Fibroblast of skin of back (primary cell): ENCODE measurements at places on chromosomes 6 and 20.

- peak; percentile 43 for DNase-seq
These were observed 81.1 kb downstream of the STXBP5 start for GRCh38 chr6:147285087-147285855.

- peak; percentile 23 for DNase-seq
These were observed 17.4 kb downstream of the COL20A1 start for GRCh38 chr20:63310265-63310991.

DNA sequence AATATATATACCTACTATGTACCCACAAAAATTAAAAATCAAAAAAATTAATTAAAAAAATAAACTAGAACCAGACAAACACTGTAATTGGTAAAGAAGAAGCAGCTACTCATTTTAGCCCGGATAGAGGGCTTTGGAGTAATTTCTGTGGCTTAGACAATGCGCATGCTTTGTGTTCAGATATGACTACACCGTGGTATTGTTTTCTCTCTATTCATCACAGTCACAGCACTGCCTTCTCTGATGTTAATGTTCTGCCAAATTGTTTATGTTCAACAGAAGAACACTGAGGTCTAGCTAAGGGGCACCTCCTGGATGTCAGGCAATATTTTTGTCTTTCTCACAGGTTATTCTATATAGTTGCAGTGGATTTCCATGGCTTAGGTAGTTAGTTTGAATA, 77.5 kb upstream of the GJE1 start:
- DNase-seq, result no peak

GRCh38 chr6:135861189-135861588, 9.7 kb downstream of the PDE7B start:
- no peak for DNase-seq

DNA sequence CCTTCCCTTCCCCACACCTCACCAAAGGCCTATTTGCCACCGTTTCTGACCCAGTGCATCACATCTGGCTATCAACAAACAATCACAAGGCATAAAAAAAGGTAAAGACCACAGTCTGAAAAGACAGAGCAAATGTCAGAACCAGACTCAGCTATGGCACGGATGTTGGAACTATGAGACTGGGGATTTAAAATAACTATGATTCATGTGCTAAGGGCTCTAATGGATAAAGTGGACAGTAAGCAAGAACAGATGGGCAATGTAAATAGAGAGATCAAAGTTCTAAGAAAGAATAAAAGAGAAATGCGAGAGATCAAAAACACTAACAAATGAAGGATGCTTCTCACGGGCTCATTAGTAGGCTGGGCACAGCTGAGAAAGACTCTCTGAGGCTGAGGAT, 99.5 kb downstream of the LAMP5 start:
- DNase-seq, result peak; percentile 22

- no peak for DNase-seq
These were observed 22.1 kb downstream of the ZKSCAN3 start for GRCh38 chr6:28371706-28372451.

DNA sequence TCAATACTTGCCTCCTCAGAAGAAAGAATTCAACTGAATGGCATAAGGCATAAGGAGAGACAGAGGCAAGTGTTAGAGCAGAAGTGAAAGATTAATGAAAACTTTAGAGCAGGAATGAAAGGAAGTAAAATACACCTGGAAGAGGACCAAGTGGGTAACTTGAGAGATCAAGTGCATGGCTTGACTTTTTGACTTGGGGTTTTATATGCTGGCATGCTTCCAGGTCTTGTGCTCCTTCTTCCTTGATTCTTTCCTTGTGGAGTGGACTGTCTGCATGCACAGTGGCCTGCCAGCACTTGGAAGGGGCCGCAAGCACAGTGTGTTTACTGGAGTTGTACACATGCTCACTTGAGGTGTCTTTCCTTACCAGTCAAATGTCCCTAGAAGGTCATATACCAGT, 222.1 kb upstream of the UFL1 start:
- DNase-seq, result no peak

- peak; percentile 30 for DNase-seq
These were observed 194.4 kb downstream of the BMP7 start for GRCh38 chr20:57071954-57072583.

- no peak for DNase-seq
These were observed 55.5 kb downstream of the SLC22A2 start for GRCh38 chr6:160203076-160203475.

GRCh38 chr20:15565786-15566185, 1007.5 kb downstream of the KIF16B start:
- no peak for DNase-seq

GRCh38 chr6:151477726-151478125, 16.1 kb upstream of the CCDC170 start:
- DNase-seq, result no peak

DNA sequence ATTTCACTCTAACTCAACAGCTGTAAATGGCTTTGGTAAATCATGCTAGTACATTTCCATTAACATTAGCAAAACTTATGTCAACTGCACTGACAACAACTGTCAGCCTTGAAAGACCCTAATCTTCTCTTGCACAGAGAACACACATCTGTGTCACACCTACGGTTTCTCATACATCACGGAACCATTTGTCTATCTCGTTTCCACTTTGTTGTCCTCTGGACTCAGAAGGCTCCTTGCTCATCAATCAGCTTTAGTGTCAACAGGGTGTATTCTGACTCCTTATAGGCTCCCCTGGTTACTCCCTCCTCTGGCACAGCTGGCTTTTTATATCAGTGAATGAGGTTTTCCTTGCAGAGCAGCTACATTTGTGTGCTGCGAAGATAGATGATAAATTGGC, 49.3 kb downstream of the CD83 start:
- no peak for DNase-seq

DNA sequence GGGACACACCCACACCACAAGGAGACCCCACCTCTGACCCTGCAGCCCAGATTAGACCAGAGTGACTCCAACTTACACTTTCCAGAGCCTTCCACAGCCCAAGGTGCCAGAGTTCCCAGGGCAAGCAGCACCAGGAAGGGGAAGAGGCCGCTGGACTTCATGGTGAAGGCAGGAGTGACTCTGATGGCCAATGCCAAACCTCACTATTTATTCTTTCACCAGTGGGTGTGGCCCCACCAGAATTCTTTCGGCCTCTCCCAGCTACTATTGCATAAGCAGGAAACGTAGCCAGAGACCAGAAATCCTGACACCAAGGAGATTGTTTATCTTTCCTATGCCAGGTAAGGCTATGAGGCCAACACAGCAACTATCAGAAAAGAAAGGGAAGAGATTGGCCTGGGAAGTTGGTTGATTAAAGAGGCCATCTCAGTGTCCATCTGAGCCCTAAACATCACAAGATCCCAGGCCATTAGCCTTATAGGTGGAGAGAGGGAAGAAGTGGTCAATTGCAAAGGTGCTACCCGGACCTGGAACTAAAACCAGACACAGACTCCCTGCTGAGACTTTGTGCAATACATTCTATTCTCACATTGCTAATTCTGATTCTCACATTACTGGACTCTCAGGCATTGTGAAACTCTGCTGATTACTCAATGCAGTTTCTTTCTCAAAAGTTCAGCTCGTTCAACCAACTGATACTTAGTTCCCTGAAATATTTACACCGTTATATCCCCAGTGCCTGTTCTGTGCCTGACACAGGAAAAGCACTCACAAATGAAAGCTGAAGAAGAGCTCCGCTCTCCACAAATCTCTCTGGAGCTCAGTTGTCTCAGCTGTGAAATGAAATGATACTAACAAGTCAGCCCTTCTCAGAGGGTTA, at the start of gene SLPI:
Gene SLPI, minus strand, starts transcription at position 182 of the 880 bp plus-strand sequence. Its CDS starts 21 bp downstream, at position 161.
- DNase-seq, result no peak

DNA sequence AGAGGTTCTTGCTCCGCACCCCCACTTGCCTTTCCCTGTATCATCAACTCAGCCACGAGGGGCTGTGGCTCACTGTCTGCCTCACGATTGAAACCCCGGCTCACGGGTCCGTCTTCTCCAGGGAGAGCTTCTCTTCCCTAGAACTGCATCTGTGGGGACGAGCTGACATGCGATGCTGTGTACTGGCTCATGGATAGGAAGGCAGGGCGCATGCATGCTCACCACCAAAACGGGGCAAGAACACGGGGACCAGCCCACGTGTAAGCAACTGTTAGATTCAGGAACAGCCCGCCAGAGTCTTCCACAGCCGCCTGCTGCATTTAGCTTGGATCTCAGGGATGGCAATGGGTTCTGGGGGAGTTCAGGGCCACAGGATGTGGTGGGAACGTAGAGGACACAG, 275.9 kb upstream of the CDH4 start:
- no peak for DNase-seq

DNA sequence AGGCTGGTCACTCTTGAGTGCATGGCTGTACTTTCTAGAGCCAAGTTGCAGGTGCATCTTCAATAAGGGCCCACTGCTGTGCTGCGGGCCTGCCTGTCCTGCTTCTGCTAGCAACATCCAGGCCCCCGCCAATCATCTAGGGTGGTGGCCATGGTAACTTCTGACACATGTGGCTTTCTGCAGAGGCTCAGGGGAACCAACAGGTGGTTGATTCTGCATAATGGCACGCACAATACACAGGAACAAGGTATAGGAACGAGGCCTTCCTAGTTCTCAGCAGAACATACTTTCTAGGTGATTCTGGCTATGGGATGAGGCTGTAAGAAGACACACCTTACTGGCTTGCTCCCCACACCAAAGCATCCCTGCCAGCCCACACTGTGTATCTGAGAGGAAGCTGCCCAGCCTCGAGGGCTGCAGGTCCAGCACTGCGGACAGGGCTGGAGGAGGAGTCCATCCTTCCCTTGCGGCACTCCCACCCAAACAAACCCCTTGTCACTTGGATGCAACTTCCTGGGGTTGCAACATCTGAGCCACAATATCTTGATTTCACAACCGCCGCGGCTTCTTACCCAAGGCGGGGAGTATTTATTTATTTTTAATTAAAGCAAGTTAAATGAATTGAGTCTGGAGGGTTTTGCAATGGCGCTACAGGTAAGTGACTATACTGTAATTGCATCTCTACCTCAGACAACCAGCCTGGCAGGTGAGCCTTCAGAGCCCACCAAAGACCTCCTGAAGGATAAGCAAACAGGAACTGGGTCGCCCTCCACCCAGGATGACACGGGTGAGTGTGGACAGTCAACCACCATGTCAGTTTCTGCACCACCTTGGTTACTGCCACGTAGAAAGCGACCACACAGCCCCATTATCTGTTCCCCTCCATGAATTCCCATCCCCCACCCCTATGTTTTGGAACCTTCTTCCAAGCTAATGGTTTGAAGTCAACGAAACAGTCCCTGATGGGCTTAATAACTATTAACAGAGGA, 49.6 kb downstream of the SULF2 start:
- no peak for DNase-seq
